ENCODE measurements at places on chromosomes 6 and 20. TPM values are rescaled to one million over a fixed set of nuclear protein-coding genes. Genes with fewer than 3 reads are reported as not detected.

The SNAP25 gene
- not detected for total RNA-seq

The NNAT gene
- total RNA-seq = not detected

The FAM135A gene
- 16.0 TPM for total RNA-seq

The SLC26A8 gene
- not detected for total RNA-seq

The CTAGE9 gene
- total RNA-seq = not detected

The ADA gene
- total RNA-seq = 32.9 TPM

The AVP gene
- total RNA-seq = not detected

The TREM1 gene
- total RNA-seq = not detected

The PDSS2 gene
- 17.8 TPM for total RNA-seq

All from PC-9 (cell line).